ENCODE measurements at places on chromosomes 1 and 21.

DNA sequence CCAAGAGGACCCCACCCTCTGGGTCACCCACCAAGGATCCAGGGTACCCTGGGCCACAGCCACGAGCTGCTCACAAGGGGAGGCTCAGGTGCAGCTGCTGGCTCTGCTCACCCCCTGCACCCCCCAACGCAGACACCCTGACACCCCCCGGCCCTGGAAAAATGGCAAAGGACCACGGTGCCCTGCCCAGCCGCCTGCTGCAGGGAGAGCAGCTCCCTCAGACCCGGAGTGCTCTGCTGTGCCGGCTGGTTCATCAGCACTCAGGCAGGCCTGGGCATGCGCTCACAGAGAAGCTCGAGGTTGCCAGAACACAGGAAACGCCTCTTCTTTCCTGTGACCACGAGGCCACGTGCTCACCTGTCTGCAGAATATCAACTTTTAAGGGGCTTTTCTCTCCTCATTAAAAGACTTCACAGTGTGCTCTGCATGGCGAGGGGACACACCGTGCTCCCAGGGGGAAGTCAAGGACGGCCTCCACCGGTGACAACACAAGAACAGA is 4.3 kb upstream of the C1QTNF12 start:
- no peak for DNase-seq

- DNase-seq = no peak
Observed at GRCh38 chr1:27634985-27635367, at the start of gene FGR. TSS of gene FGR (minus strand) at chr1:27635185. CDS start at chr1:27623916, 11,269 bp downstream.

DNA sequence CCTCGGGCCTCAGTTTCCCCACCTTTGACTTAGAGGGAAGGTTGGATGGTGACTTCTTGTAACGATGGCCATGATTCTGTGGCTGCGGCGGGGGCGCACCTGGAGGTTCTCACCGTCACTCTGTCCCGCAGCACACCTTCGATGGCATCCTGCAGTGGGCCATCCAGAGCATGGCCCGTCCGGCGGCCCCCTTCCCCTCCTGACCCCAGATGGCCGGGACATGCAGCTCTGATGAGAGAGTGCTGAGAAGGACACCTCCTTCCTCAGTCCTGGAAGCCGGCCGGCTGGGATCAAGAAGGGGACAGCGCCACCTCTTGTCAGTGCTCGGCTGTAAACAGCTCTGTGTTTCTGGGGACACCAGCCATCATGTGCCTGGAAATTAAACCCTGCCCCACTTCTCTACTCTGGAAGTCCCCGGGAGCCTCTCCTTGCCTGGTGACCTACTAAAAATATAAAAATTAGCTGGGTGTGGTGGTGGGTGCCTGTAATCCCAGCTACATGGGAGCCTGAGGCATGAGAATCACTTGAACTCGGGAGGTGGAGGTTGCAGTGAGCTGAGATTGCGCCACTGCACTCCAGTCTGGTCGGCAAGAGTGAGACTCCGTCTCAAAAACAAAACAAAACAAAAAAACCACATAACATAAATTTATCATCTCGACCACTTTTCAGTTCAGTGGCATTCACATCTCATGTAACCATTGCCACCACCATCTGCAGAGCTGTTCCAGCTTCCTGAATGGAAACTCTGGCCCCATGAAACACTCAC is 2.1 kb upstream of the PFKL start:
- no peak for DNase-seq

DNA sequence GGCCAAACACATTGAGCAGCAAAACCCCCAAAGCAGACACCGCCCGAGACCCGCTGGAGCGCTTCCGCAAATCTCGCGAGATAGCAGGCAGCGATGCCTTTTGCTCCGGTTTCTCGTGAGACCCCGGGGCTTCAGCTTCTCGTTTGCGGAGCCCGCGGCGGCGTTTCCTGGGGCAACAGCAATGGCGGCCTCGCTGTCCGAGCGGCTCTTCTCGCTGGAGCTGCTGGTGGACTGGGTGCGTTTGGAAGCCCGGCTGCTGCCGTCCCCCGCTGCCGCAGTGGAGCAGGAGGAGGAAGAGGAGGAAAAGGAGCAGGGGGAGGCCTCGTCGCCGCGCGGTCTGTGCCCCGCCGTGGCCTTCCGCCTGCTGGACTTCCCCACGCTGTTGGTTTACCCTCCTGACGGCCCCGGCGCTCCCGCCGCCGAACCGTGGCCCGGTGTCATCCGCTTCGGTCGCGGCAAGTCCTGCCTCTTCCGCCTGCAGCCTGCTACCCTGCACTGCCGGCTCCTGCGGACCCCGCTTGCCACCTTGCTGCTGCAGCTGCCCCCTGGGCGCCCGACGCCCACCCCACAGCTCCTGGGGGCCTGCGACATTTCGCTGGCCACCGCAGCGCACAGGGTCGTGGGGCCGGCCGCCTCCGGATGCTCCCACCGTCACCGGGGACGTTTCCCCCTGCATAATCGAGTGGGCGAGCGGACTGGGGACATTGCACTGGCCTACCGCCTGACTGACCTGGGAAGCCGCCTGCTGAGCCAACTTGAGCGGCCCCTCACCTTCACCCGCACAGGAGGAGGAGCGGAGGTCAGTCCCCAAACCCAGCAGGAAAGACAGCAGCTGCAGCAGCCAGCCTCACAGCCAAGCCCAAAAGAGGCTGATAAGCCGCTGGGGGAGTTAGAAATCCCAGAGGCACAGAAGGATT is at the start of gene MAP10:
MAP10 (plus strand) TSS at position 148 of the 917 bp plus-strand sequence; CDS start at position 182, 34 bp downstream.
- peak; percentile 8 for DNase-seq

DNA sequence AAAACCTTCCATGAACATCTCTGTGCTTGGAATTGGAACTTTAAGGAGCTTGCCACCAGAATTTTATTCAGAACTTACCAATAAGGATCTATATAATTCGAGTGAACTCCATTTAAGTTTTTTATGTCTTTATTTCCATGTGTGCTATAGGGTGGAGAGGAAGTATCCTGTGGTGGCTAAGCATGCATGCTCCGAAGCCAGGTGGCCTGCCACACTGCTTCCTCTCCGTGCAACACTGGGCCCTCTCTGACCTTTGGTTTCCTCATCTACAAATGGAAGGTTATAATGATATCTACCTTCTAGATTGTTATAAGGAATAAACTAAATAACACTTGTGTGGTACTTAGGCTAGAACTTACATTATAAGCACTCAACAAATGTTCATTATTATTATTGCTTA is 382.1 kb downstream of the PTPRC start:
- DNase-seq = no peak

DNA sequence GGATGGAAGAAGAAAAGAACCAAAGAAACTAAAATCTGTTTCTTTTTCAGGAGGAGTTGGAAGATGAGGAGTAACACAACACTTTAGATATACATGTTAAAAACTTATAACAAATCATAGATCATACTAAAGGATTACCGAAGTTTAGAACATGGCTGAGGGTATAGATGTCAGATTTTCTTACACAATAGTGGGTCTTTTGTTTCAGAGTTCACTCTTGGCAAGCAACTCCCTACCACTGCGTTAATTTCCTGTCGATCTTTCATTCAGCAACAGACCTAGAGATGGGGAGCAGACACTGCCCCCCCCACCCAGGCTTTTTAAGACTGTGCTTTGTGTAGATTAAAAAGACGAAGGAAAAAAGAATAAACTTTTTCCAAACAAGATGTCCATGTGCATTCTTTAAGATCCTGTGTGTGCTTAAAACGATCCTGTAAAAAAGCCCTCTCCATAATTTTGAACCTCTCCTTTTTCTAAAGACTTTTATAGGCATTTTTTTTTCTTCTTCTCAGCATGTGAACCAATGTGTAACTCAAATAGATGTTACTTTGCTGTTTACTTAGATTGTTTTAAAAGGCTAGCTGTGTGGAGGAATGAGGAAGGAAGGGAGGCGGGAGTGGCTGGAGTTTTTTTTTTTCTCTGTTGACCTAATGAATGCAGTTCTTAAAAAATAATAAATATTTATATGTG is 50.4 kb downstream of the NFIA start:
- DNase-seq = no peak

All from esophagus squamous epithelium (tissue), 5 donors.